ENCODE measurements at places on chromosomes 3 and 15.

DNA sequence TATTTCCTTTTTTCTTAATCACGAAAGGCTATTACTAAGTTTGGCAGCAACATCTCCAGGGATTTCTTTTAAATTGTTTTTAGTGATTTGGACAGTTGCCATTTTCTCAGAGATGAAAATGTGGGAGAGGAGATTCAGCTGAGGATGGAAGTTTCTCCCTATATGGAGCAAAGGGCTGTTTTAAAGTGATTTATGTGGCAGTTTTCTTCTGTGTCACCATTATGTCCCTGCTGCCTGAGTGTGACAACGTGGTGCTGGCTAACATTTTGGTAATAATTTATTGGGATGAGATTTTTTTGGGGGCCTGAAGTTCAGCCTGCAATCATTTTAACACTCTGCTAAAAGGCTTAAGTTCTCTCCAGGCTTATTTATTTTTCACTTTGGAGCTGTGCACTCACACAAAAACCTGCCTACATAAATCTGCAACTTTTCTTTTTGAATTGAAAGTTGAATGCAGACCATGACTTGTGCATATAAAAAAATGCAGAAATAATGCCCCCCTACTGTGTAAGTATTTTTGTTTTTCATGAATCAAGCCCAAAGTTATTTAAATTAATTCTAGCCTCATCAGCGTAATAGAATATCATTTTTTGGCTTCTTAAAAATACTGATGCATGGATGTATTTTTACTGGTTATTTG is 210.9 kb downstream of the ZIC1 start:
- DNase-seq: no peak

DNA sequence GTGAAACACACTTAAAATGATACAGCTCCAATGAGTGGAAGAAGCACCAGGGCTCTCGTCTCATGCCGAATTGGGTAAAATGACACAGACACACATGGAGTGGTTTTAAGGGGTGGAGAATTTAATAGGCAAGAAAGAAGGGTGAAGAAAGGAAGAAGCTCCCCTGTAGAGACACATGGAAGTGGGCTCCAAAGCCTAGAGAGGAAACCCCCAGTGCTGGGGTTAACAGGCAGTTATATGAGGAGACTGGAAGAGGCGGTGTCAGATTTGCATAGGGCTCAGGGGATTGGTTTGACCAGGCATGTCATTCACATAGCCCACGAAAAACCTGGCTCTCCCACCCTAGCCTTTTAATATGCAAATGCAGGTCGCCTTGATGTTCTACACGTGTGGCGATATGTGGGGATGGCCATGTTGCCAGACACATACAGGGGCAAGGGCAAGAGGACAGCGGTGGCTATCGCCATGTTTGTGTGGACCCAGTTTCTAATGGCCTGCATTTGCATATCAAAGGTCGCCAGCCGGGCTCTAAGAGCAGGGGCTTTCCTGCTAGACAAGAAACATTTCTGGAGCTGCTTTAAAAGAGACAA is 1.9 kb upstream of the DPH6 start:
- DNase-seq: no peak

DNA sequence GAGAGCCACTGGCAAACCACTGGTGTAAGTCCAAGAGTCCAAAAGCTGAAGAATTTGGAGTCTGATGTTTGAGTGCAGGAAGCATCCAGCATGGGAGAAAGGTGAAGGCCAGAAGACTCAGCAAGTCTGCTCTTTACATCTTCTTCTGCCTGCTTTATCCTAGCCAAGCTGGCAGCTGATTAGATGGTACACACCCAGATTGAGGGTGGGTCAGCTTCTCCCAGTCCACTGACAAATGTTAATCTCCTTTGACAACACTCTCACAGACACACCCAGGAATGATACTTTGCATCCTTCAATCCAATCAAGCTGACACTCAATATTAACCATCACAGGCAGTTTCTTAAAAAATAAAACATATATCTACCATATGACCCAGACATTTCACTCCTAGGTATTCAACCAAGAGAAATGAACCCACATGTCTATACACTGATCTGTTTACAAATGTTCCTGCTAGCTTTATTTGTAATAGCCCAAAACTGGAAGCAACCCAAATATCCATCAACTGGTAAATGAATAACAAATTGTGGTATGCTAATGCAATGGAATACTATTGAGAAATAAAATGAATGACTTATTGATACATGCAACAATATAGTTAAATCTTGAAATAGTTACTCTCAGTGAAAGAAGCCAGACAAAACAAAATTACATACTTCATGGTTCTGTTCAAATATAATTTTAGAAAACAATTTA is 373.8 kb downstream of the ZNF385D start:
- peak; percentile 66 for DNase-seq

DNA sequence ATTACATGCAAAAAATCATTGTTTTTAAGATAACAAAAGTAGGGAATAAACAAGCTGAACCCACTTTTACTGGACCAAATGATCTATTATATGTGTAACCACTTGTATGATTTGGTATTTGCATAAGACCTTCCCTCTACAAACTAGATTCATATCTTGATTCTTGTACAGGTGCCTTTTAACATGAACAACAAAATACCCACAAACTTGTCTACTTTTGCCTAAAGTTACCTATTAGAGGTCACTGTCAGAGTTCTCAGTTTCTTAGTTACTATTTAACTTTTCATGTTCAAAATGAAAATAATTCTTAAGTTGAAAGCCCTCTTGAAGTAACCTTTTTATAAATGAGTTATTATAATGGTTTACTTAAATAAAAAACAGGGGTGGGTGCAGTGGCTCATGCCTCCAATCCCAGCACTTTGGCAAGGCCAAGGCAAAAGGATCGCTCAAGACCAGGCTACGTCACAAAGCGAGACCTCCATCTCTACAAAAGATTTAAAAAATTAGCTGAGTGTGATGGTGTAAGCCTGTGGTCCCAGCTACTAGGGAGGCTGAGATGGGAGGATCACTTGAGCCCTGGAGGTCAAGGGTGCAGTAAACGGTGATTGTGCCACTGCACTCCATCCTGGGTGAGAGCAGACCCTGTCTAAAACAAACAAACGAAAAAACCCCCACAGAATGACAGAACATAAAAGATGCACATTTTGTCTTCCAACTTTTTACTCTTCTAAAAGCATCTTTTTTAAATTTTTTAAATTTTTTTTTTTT is 16.0 kb downstream of the ACTR8 start:
- DNase-seq: no peak

GRCh38 chr15:83323296-83323711 is 38.8 kb upstream of the BNC1 start:
- peak; percentile 77 for DNase-seq

GRCh38 chr3:184693011-184693975 is 18.6 kb downstream of the MAGEF1 start:
- no peak for DNase-seq

DNA sequence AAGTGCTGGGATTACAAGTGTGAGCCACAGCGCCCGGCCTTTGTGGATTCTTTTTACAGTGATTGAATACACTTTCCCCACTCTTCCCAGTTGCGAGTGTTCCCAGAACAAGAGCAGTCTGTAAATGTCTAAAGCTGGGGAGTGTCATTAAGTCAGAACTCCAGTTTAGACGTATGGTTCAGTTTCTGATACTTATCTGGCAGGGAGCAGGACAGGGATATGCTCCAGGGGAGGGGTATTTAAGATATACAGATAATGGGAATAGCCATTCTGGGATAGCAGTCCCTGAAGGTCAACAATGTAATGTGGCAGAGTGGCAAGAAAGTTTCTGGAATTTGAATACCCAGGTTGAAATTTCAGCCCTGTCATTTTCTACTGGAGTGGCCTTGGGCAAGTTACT is 164.1 kb downstream of the SSR3 start:
- no peak for DNase-seq

DNA sequence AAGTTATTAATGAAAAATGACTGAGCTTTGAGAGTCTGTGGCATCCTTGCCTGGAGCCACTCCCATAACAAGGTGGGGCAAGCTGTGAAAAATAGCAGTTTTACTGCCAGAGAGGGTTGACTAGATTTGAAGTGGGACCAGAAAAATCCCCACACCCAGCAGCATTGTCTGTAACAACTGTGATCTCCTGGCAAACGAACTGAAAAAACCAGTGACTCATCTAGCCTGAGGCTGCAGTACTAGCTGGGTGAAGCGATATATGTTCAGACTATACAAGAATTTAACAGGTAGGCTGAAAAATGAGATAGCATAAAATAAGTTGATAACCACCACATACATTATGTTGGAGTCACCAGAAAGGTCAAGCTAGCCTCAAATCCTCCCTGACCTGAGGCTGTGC is 64.0 kb downstream of the DPH6 start:
- peak; percentile 77 for DNase-seq

- DNase-seq: peak; percentile 72
These were observed 259 bp upstream of the CILP start for GRCh38 chr15:65211482-65211982.

GRCh38 chr3:86257955-86258641 is 732.9 kb downstream of the VGLL3 start:
- DNase-seq: no peak

DNA sequence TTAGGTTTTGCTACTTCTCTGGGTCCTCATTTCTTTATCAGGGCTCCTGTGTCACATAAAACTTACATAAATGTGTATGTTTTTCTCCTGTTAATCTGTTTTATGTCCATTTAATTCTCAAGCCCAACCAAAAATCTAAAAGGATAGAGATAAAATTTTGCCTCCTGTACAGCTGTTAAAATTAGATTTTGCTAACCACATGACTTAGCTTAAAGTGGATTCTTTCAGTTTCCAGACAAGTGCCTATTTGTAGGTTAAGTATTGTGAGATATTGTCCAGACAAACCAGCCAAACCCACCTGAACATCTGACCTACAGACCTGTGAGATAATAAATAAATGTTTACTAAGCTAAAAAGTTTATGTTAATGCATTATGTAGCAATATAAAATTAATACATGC is 465.5 kb downstream of the SI start:
- no peak for DNase-seq

DNA sequence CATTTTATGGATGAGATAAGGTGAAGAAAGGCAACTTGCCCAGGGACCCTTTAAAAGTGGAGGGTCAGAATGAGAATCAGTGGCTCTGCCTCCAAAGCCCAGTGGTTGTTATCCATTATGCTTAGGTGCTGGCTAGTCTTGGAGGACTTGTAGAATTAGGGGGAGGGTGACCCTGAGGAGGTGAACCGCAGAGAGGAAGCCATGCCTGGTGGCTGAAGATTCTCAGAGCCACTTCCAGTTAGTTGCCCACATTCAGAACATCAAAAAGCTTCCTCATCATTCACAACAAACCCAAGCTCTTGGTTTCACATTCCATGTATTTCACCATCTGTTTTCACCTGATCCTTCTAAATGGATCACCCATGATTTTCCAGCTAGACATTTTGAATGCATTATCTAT is 11.2 kb downstream of the EBLN2 start:
- DNase-seq: no peak

DNA sequence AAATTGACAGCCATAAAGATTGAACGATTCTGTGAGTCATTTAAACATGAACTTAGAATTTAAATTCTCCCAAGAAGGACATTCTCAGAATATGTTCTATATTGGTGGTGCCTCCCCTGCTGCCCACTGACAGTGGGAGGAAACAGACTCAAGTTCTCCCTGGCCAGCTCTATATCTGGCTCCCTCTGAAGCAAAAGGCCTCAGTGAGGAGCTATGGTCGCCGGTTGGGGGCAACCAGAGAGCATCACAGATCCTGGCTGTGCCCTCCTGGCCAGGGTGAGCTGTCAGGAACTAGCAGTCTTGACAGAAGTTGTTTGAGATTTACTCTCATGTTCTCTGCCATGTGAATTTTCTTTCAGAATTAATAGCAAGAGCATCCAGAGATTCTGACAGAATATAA is 285.5 kb downstream of the NTRK3 start:
- DNase-seq: no peak

GRCh38 chr15:62486041-62486440 is 321.0 kb upstream of the C2CD4B start:
- peak; percentile 81 for DNase-seq

DNA sequence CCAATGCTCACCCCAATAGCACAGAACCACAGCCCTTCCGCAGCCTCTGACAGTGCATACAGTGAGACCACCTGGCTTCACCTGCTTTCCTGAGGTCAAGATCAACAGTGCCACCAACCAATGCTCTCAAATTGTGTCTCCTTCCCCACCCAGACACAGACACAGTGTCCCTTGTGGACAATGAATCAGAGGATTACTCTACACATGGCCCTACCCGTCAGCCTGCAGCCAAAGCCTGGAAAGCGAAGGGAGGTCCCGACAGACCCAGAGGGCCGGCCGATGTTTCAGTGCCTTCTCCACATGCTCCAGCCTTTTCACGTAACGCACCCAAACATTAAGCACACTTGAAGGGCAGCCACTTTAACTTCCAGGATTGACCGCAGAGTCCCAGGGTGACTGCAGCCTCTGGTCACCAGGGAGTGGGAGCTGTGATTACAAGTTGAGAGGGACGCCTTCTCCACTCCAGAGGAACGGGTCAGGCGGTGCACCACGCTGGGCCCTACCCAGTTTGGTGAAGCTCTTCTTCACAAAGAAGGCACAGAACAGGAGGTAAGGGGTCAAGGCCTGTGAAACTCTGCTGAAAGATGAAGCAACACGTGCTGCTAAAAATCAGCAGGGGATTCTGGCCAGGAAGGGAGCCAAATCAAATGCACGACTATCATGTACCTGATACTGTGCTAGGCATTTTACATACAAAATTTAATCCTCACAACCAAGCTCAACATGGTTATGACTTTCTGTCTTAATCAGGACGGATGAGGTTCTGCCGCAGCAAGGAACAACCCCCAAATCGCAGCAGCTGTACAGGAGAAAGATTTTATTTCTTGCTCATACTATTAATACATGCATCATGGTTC is 17.2 kb downstream of the KLHL25 start:
- no peak for DNase-seq

DNA sequence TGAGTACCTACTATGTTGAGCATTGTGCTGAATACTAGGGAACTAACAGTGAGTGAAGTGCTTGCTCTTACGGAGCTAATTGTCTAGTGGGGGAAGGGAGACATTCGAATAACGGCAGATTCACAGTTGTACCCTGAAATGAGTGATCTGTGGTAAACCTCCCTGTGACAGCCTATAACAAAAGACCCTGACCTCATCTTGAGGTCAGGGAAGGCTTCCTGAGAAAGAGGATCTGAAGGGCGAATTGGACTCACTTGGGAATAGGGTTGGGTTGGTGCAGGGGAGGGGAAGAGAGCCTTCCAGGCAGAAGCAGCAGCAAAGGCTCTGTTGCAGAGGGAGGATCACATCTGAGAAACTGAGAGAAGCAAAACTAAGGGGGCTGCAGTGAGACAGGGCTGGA is 13.2 kb downstream of the HPS3 start:
- no peak for DNase-seq

GRCh38 chr3:147589016-147589415 is 179.9 kb downstream of the ZIC1 start:
- DNase-seq: no peak

DNA sequence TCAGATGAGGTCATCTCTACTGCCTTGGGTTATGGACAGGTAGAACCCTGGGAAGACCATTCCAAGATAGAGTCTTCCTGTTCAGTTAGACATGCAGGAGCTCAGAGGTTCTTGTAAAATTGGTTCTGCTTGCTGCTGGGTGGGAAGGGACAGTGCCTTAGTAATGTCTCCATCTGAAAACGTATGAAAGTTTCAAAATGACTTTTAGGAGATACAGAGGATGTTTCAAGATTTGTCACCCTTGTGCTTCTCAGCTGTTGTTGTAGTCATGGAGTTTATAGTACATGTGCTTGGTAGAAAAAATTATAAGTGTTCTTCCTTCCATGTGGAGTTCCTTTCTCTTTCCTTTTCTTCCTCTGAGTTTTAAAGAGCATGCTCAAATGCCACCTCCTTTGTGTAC is 885.2 kb upstream of the CFAP20DC start:
- no peak for DNase-seq

GRCh38 chr3:102791641-102792589 is 357.1 kb downstream of the ZPLD1 start:
- peak; percentile 85 for DNase-seq
